RKO (cell line): ENCODE measurements at places on chromosomes 2 and 18.
A peak's percentile ranks its signal among the peaks of the same experiment; 100 is the strongest.

- DNase-seq = no peak
Measured at GRCh38 chr2:182015334-182016109, 29.9 kb downstream of the PPP1R1C start.

DNA sequence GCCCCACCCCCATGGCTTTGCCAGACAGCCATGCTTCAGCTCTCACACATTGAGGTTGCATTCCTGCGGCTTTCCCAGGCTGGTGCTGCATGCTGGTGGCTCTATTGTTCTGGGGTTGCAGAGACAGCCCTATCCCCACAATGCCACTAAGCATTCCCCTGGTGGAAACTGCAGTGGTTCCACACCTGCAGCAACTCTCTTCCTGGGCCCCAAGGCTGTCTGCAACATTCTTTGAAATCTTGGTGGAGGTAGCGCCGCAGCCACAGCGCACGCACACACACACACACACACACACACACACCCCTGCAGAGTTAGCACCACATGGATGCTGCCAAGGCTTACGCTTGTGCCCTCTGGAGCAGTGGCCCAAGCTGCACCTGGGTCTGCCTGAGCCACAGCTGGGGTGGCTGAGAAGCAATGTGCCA lies 21.4 kb downstream of the SFXN5 start:
- DNase-seq = no peak

- no peak for DNase-seq
Measured at GRCh38 chr2:189580241-189580651, 340 bp downstream of the SLC40A1 start.

DNA sequence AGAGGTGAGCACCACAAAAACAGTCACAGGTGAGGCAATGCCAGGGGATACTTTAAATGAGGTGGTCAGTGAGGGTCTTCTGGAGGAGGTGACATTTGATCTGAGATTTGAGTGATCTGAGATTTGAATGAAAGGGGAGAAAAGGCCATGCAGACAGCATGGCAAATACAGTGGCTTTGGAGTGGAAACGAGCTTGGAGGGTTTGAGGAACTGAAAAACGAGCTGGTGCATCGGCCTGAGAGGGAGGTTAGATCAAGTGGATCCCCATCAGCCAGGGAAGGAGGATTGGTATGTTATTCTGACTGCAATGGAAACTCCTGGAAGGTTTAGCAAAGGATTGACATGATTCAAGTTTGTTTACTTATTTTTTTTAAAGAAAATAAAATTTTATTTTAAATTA lies 245.1 kb downstream of the KCNS3 start:
- no peak for DNase-seq

GRCh38 chr2:238238311-238238765 lies 1.5 kb downstream of the HES6 start:
- no peak for DNase-seq

DNA sequence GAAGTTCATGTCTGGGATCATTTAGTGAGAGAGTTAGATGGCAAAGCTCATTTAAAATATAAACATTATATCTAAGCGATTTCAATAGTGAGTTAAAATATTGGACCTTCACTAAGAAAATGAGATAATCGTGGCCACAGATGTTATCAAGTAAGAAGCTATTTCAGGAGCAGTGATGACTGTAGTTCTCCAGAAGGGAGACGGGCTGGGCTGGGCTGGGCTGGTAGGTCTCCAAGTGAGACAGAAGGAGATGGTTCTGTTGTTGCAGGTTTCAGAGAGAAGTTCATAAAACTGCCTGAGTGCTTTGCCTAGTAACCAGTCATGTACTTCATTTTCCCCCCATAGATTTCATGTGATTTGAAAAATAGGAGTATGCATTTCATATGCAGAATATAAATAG lies 130.1 kb upstream of the DAPL1 start:
- no peak for DNase-seq

DNA sequence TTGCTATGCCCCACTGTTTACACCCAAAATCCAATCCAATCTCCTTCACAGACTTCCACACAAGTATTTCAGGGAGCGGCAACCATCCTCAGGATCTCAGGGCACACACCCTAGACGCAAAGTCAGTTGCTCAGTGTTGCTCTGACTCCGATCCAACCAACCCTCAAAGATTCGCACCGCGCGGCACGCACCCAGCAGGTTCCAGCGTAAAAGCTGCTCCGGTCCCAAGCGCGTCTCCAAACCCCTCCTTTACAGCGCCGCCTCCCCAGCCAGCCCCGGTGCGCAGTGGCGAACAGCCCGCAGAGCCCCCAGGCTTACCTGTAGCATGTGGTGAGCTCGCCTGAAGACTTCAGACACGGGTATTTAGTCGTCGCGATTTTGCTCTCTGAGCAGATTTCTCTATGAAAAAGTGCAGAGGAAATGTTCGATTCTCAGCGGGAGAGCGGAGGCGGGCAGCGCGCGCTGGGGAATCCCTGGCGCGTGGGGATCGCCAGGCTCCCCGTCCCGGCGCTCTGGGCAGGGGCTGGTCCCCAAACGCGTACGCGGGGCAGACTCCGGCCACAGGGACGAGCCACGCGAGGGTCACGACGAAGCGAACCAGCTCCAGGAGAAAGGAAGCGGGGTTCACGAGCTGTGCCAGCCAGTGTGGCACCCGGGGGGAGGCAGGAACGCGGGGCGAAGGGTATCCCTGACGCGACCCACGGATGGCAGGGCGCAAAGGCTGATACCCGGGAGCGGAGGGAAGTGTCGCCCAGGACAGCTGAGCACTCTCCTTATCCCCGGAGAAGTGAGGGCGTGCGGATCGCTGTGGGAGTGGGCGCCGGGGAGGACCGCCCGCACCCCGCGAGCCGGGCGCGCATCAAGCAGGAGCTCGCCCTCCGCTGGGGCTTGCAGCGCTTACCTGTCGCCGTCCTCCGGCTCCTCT lies 650 bp downstream of the CCBE1 start:
- DNase-seq = no peak

DNA sequence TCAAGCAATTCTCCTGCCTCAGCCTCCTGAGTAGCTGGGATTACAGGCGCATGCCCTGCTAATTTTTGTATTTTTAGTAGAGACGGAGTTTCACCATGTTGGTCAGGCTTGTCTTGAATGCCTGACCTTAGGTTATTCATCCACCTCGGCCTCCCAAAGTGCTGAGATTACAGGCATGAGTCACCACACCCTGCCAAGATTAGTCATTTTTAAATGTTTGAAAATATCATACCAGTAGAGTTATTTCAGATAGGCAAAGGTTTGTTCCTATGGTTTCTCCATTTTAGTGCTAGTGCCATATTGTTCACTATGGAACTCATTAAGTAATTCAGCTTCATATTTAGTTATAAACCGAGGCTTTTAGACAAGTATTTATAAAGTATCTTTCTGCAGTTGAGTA lies 52.3 kb downstream of the HIBCH start:
- peak; percentile 79 for DNase-seq

DNA sequence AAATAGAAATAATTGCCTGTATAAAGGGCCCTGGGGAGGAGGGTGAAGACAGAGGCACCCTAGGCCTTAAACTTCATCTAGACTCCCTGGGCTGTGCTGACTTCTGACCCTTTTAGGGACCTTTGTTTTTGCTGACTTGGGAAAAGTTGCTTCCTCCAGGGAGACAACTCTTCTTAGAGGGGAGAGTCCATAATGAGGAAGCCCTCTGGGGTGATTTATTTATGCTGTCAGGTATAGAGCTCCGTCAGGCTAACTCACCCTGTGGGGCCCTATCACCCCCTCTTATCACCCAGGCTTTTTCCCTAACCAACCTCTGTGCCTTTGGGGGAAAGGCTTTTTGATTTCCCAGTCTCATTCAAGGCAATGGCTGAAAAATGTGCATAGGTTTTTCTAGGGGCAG lies 8.1 kb downstream of the ONECUT2 start:
- DNase-seq = no peak

GRCh38 chr18:79955302-79956075 lies 4.0 kb upstream of the SLC66A2 start:
- no peak for DNase-seq

DNA sequence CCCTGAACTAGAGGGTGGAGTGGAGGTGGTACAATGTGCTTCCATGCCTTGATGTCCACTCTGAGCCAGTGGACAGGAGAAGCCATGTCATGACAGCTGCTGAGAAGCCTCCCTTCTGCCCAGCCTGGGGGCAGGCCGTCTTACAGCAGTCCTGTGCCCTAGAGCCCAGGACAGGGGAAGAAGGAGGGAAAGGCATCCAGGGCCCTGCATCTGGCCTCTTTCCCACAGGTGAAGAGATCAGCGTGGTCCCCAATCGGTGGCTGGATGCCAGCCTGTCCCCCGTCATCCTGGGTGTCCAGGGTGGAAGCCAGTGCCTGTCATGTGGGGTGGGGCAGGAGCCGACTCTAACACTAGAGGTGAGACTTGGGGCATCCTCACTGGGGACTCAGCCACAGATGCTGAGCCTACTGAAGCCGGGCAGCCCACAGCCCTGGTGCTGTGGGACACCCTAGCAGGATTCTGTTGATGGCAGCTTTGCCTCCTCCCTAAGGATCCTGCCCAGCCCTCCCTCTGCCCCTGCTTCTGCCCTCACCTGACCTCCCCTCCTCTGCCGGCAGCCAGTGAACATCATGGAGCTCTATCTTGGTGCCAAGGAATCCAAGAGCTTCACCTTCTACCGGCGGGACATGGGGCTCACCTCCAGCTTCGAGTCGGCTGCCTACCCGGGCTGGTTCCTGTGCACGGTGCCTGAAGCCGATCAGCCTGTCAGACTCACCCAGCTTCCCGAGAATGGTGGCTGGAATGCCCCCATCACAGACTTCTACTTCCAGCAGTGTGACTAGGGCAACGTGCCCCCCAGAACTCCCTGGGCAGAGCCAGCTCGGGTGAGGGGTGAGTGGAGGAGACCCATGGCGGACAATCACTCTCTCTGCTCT lies 3.1 kb downstream of the IL36RN start:
- DNase-seq = no peak

GRCh38 chr2:231250146-231250545 lies 51.7 kb downstream of the ARMC9 start:
- DNase-seq = no peak

DNA sequence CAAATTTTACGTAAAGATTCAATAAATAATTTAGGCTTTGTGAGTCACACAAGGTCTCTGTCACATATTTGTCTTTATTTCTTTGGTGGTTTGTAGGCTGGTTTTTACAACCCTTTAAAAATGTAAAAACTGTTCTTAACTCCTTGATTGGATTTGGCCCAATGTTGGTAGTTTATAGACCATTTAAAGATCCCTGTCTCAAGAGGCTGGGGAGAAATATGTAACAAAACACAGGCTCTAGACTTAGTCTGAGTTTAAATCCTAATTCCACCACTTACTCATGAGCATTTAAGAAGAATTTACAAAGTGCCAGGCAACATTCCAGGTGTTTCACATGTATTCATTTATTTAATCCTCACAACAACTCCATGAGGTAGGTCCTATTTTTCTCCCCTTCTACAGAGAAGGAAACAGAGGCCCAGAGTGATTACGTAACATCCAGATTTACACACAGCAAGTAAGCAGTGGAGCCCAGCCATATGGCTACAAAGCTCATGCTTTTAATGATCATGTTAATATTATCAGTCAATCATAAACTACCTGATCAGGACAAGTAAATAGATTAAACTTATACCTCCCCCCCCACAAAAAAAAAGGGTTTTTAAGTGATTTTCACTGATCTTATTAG lies 416.6 kb upstream of the ACVR2A start:
- DNase-seq = no peak

GRCh38 chr2:222424276-222424728 lies at the start of gene SGPP2:
SGPP2 (plus strand) TSS chr2:222424543; CDS start chr2:222424603, 60 bp downstream.
- no peak for DNase-seq

GRCh38 chr2:170013802-170014551 lies 164.0 kb upstream of the MYO3B start:
- no peak for DNase-seq

DNA sequence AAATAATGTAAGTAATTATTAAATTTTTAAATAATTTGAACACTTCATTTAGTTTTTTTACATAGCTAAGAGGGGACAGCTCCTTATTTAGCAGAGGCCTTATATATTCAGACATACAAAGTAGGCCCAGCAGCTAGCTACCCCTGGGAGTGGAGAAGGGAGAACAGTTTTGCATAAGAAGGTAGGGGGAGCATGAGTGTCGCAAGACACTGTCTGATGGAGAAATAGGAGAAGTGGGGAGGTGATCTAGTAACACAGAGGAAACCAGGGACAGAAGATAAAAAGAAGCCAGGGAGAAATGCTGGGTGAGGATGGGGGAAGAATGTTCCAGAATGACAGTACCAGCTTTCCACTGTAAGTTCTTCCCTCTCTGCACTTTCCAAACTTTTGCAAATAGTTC lies 16.0 kb upstream of the RGPD4 start:
- DNase-seq = no peak

- DNase-seq = no peak
Measured at GRCh38 chr2:105785095-105785847, 40.6 kb downstream of the NCK2 start.

GRCh38 chr18:50097702-50098101 lies 97.2 kb downstream of the MYO5B start:
- DNase-seq = no peak

DNA sequence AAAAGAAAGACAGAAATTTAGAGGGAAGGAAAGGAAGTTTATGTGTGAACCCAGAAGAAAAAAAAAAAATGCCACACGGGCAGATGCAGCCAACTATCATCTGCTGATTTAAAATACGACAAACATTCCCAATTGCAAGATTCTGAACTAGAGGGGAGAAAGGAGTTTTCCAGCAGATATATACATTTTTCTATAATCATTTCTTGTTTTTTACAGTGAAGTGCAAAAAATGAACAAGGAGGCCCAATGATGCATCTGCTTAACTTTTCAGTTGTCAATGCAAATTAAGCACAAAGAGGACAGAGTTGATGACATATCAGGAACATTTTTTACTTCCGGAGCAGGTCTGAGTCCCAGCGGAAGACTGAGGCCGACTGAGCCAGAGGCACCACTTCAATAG lies 144.7 kb downstream of the MYCN start:
- DNase-seq = no peak
